DMS 273 treated with DMSO at 0.1 percent for 48 hours (cell line): ENCODE measurements at places on chromosomes 3 and 15.

DNA sequence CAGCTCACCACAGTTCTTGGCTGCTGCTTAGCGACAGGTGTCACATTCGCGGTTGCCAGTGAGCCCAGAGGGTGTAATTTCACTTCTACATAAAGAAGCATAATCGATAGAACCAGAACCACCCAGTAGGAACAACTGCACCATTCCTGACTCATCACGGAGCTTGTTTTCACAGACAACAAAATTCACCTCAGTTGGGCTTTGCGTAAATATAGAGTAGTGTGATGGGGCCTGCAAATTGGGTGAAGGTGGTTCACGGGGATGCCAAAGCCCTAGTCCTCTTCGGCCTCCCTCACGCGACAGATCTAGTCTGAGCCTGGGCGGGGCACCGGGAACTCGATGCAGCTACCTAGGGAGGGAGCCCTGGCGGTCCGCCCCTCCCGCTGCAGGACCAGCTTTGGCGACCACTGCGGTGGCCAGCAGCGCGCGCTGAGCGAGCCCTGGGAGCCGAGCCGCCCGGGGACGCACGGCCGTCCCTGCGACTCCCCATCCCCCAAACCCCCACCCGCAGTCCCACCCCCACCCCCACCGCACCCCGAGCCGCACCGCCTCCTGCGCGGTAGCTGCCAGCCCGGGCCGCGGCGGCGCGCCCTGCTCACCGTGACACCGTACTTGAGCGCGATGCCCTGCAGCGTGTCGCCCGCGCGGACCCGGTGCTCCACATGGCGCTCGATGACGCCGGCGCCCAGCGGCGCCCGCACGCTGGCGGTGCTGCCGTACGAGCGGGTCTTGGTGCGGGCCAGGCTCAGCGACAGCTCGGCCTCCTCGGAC, 519 bp downstream of the LYSMD2 start:
- DNase-seq: no peak

DNA sequence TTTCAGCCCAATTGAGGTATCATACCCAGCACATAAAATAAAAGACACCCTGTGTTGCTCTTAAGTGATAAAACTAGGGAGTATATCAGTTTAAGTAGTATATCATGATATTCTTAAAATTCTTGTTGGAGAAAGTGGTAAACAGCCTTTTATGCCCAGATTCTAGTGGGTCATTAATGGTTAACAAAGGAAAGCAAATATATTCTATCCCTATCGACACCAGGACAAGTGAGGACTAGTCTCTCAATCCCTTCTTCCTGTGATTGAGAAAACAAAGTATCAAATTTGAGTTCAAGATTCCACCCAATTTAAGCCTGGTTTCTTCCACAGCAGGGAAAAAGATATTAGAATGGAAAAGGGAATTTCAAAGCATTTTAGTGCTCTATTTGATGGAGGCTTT, 142.4 kb upstream of the IL12A start:
- no peak for DNase-seq

DNA sequence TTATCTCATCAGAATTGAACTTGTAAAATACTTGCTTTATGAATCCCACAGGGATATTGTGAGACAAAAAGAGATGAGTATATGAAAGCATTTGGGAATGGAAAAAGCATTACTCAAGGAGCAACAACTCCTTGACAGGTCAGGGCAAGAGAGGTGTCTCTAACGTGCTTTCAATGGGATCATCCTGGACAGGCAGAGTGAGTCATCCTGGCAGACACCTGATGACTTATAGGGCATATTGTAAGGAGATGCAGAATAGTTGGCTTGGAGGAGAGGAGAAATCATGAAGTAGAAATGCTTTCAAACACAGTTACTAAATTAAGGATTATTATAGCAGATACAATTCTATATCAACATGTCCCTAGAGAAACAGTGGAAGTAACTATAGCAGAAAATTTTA, 71.9 kb upstream of the THSD4 start:
- no peak for DNase-seq

GRCh38 chr15:34927726-34928125, 41.8 kb downstream of the AQR start:
- DNase-seq: no peak

GRCh38 chr3:100482176-100482575, 10.2 kb upstream of the TMEM45A start:
- DNase-seq: no peak
